Cerebellar nuclear complex (tissue), 1 donor: ENCODE measurements at places on chromosomes 16 and 17.
A peak's percentile ranks its signal among the peaks of the same experiment; 100 is the strongest.

DNA sequence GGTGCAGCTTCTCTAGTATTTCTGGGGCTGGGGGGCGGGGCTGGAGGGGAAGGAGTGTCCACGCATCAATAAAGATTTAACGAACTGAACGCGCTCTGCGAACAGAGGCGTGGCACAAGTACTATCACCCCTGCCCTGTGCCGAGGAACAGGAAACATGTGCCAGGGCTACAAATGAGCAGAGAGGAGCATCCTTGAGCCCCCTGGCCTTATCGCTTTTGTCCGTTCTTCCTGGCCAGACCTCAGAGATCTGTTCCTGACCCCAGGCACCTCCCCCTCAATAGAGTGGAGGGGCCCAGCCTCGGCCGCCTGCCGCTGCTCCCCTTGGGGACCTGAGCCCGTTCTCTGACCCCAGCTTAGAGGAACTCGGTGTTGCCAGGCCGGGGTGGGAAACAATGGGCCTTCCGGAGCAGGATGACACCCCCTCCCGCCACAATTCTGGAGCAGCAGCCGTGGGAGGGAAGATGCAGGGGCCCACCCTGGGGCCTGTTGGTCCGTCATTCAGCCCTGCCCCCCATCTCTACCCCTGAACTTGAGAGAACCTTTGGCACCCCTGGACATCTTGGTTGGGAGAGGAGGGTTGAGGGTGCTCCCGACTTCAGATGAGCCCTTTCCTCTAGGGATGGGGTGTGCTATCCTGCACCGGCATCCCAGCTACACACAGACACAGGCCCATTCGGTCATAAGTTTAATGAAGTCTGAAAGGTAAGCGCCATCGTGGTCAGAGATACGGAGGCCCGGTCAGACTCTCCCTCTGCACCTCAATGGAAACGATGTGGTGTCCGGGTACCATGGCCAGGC, 1.1 kb downstream of the NAA38 start:
- DNase-seq = no peak

- DNase-seq = no peak
Measured at GRCh38 chr16:23185656-23186055, 3.1 kb downstream of the SCNN1G start.

DNA sequence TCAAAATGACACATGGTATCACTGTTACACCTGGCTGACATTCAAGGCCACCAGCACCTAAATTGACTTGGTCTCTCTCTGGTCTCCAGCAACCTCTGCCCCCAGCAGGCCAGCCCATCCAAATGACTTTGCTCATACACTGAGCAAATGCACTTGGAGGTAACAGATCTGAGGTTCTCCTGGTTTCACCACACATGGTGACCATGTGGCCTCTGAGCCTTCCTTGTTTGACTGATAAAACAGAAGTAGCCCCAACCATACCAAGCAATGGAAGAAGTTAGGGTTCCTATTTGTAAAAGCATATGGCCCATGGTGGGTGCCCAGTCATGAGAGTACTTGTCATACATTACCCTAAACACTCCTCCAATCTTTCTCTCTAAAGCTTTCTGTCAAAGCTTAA, 181.7 kb downstream of the MRTFB start:
- DNase-seq = no peak

- no peak for DNase-seq
Measured at GRCh38 chr17:65039336-65039988, 17.1 kb downstream of the GNA13 start.

DNA sequence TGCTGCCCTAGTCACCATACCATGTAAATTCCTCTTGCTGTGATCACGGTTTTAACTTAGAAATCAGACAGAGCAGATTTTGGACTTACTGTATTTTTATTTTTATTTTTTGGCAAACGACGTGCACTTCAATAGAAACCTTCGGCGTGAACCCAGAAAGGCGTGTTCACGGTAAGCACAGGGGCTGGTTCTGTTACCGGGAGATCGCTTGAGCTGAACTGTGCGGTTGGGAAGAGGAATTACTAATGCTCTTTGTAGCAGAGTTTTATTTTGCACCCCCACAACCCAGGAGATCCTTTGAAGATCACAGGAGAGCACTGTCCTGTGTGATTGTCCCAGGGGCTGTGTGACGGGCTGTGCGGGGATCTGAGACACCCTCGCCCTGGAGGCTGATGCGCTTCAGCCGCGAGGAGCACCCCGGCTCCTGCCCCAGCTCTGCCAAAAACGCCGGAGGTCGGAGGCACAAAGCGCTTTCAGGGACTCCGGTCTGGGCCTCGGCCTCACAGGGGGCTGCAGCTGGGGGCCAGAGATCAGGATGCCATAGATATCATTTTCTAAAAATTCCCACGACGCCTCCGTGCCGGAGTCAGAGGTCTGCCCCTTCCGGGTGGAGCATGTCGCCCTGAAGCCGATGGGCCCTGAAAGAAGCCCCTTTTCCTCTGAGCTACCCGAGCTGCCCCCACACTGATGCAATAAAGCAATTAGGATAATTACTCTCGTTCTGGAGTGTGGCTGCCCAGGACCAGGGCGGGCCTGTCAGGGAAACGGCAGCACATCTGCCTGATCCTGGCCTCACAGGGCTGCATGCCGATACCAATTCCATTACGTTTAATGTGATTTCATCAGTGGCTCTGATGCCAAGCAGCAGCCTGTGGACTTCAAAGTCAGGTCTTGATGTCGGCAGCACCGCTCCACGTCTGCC, 71.8 kb downstream of the LMF1 start:
- DNase-seq = no peak

- no peak for DNase-seq
Measured at GRCh38 chr16:82061861-82062525, 26.9 kb downstream of the HSD17B2 start.

GRCh38 chr16:75821117-75821516, 94.8 kb upstream of the CPHXL start:
- DNase-seq = no peak

DNA sequence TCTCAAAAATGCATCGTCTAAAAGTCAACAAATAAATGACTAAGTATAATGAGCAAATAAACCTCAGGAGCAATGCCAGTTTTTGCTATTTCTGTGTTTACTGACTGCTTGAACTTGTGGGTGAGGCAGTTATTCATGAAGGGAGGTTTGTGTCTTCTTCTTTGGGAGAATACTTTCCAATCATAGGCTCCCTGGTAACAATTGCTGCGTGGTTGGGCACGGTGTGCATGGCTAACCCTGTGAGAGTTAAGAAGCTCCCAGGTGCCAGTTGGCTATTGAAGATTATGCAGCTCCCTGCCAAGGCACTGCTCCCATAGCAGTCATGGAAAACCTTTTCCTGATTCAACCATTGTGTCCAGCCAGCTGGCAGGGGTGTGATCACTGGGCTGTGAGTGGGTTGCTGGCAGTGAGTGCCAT, 775.9 kb upstream of the GOT2 start:
- DNase-seq = no peak

DNA sequence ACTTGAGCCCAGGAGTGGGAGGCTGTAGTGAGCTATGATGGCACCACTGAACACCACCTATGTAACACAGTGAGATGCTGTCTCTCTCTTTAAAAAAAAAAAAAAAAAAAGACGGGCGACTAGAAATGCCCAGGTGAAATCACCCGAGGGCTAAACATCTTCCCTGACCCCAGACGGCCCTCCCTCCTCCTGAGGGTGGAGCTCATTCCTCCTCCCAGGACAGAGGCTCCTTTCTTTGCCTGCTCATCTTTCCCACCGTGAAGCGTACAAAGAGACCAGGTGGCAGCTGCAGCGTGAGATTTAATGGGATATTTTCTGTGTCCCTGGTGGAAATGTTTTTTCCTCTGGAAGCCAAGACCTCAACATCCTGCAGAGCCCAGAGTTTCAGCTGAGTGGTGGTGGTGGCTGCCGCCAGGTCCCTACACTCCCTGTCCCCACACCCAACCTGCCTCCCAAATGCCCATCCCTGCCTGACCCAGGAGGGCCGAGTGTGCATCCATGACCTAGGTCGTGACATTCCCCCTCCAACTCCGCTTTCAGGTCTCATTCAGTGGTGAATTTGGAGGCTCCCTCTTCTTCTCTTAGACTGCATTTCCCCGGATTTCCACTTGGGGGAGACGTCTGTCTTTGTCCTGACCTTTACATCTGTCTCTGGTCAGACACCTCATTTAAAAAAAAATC, 14.4 kb upstream of the GPRC5B start:
- DNase-seq = peak; percentile 3

DNA sequence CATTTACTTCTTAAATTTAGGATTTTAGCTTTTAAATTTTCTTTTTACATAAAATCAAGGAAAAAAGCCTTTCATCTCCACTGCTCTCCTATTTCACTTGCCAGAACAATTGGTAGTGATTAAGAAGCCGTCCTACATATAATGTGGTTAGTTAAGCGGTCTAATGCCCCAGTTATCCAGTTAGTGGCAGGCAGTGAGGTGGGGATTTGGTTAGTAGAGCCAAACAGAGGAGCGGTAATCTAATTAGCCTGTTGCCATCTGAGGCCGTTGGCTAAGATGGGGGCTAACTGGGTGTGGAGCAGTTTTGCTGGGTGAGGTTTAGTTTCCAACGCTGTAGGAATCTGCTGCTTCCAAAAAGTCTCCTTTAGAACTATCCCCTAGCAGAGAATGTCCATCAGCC, 22.4 kb downstream of the SNX11 start:
- DNase-seq = no peak
